ENCODE measurements at places on chromosomes 12 and 14.
A peak's percentile ranks its signal among the peaks of the same experiment; 100 is the strongest.

- DNase-seq: no peak
Measured at GRCh38 chr14:85038526-85039352, 491.2 kb upstream of the FLRT2 start.

GRCh38 chr14:96112032-96112431 lies 72.9 kb downstream of the C14orf132 start:
- DNase-seq: no peak

GRCh38 chr12:119283310-119283709 lies 51.2 kb upstream of the CCDC60 start:
- DNase-seq: no peak

DNA sequence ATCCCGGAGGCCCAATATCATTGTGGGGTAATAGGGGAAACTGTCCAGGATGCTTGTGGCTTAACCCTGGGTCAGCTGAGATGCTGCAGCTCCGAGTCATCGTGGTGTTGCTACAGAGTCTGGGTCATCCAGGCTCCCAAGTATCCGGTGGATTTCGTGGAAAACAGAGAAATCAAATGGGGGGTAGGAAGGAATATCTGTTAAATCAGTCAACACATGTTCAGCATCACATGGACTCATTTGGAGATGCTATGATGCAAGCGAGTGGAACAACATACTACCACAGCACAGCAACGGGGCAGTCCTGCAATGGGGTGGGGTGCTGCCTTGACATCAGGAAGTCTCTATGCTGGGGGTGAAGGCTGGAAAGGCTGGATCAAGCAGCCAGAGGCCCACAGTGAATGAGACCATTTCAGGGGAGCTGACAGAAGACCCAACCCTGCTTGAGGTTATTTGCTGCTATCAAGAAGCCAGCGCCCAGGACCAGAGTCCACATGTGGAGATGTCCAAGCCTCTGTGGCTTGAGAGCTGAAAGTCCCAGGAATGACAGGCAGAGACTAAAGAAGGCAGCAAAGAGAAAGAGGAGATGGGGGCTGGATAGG lies 22.9 kb downstream of the VDR start:
- peak; percentile 72 for DNase-seq

DNA sequence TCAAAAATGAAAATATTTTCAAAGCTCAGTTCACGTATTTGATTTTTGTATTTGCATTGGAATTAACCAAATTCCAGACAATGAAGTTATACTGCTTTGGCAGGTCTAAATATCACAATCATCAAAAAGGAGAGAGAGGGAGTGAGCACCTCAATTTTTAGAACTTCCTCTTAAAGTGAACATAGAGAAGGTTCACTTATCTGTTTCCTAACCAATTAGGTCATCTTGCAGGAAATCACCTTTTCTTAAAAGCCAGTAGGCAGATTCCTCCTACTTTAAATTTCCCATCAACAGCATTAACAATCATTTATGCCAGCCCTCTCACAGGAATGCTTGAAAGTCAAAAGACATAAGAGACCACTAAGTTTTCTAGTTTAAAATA lies 388.7 kb downstream of the ZFP36L1 start:
- no peak for DNase-seq

- no peak for DNase-seq
Measured at GRCh38 chr14:49303946-49304516, 282.1 kb downstream of the RPS29 start.

DNA sequence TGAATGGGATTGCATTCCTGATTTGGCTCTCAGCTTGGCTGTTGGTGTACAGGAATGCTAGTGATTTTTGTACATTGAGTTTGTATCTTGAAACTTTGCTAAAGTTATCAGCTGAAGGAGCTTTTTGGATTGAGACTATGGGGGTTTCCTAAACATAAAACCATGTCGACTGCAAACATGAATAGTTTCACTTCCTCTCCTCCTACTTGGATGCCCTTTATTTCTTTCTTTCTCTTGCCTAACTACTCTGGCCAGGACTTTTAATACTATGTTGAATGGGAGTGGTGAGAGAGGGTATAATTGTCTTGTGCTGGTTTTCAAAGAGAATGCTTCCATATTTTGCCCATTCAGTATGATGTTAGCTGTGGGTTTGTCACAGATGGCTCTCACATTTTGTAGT lies 141.5 kb downstream of the CEP83 start:
- no peak for DNase-seq

DNA sequence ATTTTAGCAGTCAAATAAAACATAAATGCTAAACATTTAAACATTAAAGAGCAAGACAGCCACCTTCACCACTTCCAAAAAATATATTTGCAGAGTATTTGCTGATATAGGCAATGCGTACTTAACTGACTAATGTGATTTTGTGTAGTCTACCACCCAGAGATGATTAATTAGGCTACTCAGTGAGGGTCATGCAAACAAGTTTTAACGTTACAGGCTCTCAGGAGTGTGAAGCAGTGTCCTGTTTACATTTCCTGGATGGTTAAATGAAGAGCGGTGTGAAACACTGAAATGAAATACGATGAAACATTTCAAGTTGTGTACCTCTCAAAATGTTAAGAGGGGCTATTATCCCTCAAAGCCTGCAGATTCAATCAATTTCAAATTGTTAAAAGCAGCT lies 165.8 kb upstream of the LRIG3 start:
- DNase-seq: no peak

DNA sequence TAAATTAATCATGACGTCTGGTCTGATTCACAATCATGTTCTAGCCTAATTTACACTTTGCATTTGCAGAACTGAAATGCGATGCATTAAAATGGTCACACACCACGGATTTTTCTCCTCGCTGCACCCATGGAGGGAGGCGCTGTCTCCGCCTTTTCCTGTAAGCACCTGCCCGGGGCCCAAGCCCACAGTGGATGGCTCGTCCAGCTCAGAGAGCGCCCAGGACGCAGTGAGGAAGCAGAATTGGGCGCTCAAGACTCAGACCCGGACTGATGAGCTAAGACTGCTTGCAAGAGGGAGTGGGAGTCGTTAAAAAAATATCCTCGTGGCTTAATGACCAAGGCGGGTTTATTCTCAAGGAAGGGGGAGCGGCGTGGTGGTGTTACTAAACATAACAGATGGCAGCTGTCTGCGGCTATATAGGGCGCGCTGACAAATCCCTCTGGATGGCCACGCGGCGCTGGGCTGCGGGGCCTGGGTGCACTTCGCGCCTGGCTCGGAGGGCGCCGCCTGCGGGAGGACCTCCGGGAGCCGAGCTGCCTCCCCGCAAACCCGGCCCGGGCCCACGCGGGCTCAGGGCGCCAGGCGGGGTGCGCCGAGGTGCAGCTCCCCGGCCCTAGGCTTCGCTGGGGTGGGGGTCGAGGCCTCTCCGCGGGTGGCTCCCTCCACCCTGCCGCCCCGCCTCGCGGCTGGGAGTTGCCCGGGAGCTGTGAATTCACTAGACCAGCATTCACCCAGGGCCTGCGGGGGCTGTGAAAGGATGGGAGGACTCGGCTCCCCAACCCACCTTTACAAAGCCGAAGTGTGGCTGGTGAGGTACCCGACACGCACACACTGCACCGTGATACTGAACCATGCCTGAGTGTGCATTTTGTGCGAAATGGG lies 78.7 kb downstream of the PPM1A start:
- no peak for DNase-seq

GRCh38 chr12:132163041-132163910 lies 19.0 kb downstream of the NOC4L start:
- DNase-seq: no peak

DNA sequence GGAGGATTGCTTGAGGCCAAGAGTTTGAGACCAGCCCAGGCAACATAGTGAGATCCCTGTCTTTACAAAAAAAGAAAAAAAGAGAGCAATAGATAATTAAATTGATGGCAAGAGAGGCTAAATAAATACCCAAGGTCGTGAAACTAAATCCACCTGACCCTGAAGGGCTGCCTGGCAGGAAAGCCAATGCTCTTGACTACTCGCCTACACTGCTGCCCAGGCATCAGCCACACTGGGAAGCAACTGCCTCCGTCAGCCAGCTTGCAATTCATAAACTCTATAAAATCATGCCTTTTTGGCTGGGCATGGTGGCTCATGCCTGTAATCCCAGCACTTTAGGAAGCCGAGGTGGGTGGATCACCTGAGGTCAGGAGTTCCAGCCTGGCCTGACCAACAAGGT lies 31.7 kb upstream of the RASSF3 start:
- no peak for DNase-seq

DNA sequence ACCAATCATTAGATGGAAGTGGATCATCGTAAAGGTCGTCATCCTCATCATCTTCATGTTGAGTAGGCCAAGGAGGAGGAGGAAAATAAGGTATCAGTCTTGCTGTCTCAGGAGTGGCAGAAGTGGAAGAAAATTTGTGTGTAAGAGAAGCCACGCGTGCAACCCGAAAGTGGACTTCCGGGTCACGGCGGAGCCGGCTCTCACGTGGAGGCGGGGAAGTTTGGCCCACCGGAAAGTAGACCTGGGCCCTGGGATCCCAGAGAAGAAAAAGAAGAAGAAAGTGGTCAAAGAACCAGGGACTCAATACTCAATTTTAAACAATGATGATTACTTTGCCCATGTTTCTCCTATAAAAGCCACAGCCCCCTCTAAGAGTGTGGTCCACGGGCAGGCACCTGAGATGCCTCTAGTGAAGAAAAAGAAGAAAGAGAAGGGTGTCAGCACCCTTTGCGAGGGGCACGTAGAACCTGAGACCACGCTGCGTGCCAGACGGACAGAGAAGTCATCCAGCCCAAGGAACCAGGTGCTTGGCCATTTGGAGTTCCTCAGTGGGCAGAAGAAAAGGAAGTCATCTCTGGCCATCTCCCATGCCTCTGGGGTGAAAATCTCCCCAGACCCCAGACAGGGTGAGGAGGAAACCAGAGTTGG lies 365.8 kb downstream of the BCAT1 start:
- no peak for DNase-seq

- DNase-seq: no peak
Measured at GRCh38 chr12:114213055-114213581, 192.8 kb downstream of the TBX5 start.

- no peak for DNase-seq
Measured at GRCh38 chr14:89721956-89722355, 232.6 kb downstream of the EFCAB11 start.

GRCh38 chr14:96176811-96177211 lies 27.8 kb upstream of the BDKRB2 start:
- DNase-seq: no peak

DNA sequence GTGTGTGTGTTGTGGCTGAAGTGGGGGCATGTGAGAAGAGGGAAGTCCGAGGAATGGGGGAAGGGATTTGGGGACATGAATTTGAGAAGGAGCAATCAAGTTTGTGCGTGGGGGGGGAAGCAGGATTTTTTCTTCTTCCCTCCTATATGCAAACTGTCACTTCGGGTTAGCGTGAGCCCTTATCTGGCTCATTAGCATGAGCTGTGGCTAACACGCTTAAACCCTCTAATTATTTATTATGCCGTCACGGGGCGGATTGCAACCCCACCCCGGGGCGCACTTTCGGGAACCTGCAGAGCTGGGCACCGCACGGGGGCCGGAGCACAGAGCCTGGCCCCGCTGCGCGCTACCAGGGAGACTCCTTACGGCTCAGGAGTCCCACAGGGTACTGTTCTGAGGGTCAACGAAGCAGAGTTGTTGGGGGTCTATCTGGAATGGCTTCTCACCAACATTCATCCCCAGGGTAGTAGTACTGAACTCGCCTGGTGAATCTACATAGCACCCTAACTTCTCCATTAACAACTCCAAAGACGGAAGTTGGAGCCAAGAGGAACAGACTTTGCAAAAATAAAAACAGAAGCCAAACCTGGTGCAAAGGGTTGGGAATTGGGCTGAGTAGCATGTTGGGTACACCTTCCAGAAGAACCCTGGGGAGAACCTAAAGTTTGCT lies 6.4 kb upstream of the ASCL1 start:
- no peak for DNase-seq

All from HS-27A (cell line).